SJSA1 (cell line): ENCODE measurements at places on chromosomes 6 and 20. TPM values are rescaled to one million over a fixed set of nuclear protein-coding genes. Genes with fewer than 3 reads are reported as not detected.

- no peak for DNase-seq
- H3K36me3 ChIP-seq = peaks cover 93% of the 10 kb centered on the region
- no peaks in the 10 kb centered on the region for H3K27me3 ChIP-seq
- no peak overlapping the region for H3K27ac ChIP-seq
Observed at GRCh38 chr6:161108916-161109315, 117.3 kb downstream of the MAP3K4 start.

GRCh38 chr6:38651121-38651784 is 11.5 kb upstream of the BTBD9 start:
- no peaks in the 10 kb centered on the region for H3K27me3 ChIP-seq
- no peak overlapping the region for H3K4me3 ChIP-seq
- no peak overlapping the region for H3K27ac ChIP-seq
- no peaks in the 10 kb centered on the region for H3K36me3 ChIP-seq
- peaks cover 2% of the 10 kb centered on the region for H3K4me1 ChIP-seq

HLA-DQB1 gene
- total RNA-seq = not detected in 2 replicates

NMBR gene
- total RNA-seq = not detected in 2 replicates

DNA sequence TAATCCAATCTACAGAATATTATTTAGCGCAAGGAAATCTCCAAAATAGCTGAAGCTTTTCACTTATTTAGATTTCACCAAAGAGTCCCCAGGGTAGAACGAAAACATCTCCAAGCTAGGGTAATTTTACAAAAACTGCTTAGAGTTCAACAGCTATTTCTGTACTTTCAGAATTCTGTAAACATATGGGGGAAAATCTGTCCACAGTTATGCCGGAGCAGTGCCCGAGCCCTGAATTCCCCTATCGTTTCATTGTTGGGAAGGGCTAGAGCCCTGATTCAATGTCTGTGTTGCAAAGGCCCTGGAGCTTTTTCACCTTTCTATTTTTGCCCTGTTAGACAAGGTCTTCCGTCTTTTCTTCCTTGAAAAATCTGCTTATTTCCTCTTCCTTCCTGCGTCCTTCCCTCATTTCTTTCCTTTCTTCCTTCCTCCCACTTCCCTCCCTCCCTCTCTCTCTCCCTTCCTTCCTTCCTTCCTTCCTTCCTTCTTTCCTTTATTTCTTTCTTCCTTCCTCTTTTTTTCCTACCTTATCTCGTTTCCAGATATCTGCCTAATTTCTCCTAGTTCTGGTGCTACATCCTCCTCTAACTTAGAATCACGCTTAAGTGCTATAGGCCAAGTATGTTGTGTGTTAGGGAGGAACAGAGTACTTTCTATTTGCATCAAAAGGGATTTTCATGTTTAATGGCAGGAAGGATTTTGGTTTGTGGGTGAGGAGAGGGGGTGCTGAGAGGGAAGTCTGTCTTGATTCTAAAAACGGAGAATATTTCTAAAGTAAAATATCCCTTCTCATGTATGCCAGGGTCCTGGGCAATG is 122.5 kb upstream of the BMP2 start:
- no peaks in the 10 kb centered on the region for H3K36me3 ChIP-seq
- 0 out of 2 replicates have a peak, but pooled peaks cover 5% of the 10 kb centered on the region for H3K27me3 ChIP-seq
- no peak overlapping the region for H3K27ac ChIP-seq
- H3K4me1 ChIP-seq = no peaks in the 10 kb centered on the region
- no peak for DNase-seq
- no peak overlapping the region for H3K4me3 ChIP-seq

DNA sequence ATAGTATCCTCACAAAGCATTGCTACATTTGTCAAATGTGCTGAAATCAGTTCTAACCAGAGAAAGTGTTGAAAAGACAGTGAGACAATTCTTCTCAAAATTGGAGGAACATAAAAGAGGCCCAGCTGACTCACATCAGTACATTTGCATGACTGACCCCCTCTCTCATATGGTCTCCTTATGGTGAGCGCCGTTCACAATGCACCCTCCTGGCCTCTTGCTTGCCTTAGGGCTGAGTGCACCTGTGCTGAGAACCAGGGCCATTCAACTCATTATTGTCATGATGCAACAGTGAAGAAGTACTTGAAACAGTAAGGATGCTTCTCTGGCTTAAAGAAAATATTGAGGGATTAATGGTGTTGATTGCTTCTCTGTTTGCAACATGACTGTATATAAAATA is 375.2 kb upstream of the AGPAT4 start:
- H3K4me1 ChIP-seq = no peaks in the 10 kb centered on the region; the same call in 1 of the 2 replicates
- no peak overlapping the region for H3K4me3 ChIP-seq
- no peak for DNase-seq
- no peak overlapping the region for H3K27ac ChIP-seq
- no peaks in the 10 kb centered on the region for H3K27me3 ChIP-seq

DNA sequence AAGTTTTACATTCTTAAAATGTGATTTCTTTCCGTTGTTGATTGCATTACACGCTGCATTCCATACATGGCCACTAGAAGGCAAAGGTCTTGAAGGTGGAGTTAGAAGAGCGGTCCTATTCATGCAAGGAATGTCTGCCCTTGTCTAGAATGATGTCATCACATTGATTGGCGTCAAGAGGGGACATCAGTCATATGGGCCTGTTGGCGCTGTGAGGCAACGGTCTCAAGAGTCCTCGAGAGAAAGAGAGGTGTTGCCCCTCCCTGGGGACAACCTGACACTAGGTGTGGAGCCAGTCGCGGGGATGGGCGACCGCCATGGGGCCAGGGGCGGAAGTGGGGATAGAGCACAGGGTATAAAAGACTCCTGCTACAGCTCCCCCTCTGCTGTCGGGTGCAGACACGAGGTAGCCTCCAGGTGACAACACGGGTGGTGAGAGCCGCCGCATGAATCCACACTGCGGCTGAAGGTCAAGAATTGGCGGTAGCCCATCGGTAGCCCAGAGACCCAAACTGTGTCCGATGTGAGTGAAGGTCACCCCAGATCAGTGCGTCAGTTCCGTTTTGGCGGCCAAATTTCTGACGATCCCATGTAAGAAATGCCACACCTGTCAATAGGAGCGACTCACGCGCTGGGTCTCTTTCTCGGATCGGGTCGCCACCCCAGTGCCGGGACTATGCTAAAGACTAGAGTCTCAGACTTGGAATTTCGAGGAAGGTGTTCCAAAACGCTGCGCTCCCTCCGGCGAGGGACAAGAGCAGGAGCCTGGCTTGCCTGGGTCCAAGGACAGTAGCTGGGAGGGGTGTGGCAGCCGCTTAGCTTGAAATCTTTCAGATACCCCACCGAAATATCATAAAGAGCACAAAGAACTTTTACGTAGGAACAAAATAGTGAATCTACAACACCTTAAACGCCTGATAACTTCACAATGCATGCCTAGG is 93.2 kb upstream of the ZNF184 start:
- H3K4me3 ChIP-seq = no peak overlapping the region
- no peaks in the 10 kb centered on the region for H3K36me3 ChIP-seq
- 0 out of 2 replicates have a peak, but pooled peaks cover 3% of the 10 kb centered on the region for H3K27me3 ChIP-seq
- H3K4me1 ChIP-seq = no peaks in the 10 kb centered on the region

- H3K27ac ChIP-seq = no peak overlapping the region
- no peak overlapping the region for H3K4me3 ChIP-seq
- no peak for DNase-seq
- H3K36me3 ChIP-seq = no peaks in the 10 kb centered on the region
Observed at GRCh38 chr6:168499045-168499650, 58.2 kb downstream of the SMOC2 start.

DNA sequence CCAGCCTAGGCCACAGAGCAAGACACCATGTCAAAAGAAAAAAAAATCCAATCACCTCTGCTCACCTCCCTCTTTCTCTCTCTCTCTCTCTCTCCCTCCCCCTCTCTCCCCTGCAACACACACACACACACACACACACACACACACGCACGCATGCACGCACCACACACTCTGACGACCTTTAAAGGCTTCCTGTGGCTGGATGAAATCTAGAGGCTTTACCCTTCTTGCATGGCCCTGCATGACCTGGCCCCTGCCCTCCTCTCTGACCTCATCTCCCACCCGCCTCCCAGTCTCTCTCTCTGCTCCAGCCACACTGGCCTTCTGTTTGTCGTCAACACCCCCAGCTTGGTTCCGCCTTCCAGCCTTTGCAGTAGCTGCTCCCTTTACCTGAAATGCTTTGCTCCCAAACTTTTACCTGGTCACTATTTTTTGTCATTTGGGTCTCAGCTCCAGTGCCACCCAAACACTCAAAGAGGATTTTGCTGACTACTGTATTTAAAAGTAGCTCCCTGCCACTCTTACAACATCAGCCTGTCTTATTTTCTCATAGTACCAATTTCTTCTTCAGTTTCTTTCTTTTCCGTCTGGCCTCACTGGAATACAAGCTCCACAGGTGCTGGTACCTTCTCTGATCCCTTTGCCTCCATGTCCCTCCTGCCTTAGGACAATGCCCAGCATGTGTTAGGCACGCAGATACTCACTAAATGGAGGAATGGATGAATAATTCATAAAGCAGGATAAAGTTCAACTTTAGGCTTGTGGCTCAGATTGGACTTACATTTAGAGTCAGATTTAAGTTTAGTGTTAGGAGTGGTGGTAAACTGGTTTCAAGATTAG is 4.3 kb upstream of the LTA start:
- H3K4me1 ChIP-seq = peaks cover 11% of the 10 kb centered on the region
- no peak for DNase-seq
- no peak overlapping the region for H3K4me3 ChIP-seq
- H3K36me3 ChIP-seq = no peaks in the 10 kb centered on the region

- H3K4me3 ChIP-seq = no peak overlapping the region
- no peaks in the 10 kb centered on the region for H3K36me3 ChIP-seq
- no peak for DNase-seq
- H3K27ac ChIP-seq = no peak overlapping the region
- peaks cover 38% of the 10 kb centered on the region for H3K4me1 ChIP-seq
Observed at GRCh38 chr6:10314163-10314955, 100.5 kb downstream of the TFAP2A start.

- no peaks in the 10 kb centered on the region for H3K27me3 ChIP-seq
- H3K4me1 ChIP-seq = no peaks in the 10 kb centered on the region
- no peak overlapping the region for H3K27ac ChIP-seq
- no peak for DNase-seq
- H3K36me3 ChIP-seq = no peaks in the 10 kb centered on the region
Observed at GRCh38 chr6:158834675-158835385, 15.7 kb upstream of the EZR start.

DNA sequence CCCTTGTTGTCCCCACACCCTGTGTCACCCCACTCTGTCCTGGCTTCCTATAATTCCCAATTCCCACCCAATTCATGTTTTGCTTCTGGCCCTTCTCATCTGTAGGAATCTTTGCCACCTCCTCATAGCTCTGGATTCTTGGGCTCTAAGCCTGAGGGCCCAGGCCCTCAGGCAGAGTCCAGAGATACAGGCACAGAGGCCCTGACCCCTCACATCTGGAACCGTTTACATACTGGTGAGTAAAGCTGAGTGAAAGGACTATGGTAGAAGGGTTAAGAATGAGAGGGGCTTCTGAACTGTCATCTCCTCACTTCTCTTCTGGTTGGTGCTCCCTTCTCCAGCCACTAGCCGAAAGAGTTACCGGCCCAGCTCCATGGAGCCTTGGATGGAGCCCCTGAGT is 13.6 kb downstream of the PRRC2A start:
- no peaks in the 10 kb centered on the region for H3K4me1 ChIP-seq
- no peak overlapping the region for H3K4me3 ChIP-seq
- peaks cover 97% of the 10 kb centered on the region for H3K36me3 ChIP-seq

DNA sequence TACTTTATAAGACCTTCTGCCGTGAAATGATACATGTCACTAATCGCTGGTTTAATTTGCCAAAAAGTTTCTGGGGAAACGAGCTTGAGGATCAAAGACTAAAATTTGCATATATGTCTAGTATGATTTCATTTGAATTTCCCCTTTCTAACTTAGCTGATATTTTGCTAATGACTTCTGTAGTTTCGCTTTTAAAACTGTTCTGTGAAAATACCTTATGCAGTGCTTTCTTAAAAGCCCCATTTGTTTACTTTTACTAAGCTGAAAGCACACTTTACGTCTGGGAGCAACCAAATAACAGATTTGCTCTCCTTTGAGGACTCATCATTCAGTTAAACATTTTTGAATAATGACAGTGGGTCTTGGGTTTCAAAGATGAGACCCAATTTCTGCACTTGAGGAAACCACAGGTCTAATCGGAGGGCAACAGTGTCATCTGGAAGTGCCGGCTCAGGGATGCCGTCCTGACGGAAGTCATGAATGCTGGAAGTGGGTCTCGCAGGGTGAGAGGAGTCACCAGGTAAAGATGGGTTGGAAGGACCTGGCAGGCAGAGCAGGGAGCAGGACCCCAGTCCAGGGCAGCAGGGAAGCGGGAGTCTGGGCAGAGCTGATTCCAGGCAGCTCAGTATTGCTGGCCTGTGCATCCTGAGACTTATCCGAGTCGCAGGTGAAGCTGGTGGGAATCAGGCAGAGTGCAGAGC is 33.2 kb downstream of the PLEKHG1 start:
- H3K27me3 ChIP-seq = 0 out of 2 replicates have a peak, but pooled peaks cover 2% of the 10 kb centered on the region
- no peak for DNase-seq
- H3K4me1 ChIP-seq = no peaks in the 10 kb centered on the region
- H3K4me3 ChIP-seq = no peak overlapping the region

DNA sequence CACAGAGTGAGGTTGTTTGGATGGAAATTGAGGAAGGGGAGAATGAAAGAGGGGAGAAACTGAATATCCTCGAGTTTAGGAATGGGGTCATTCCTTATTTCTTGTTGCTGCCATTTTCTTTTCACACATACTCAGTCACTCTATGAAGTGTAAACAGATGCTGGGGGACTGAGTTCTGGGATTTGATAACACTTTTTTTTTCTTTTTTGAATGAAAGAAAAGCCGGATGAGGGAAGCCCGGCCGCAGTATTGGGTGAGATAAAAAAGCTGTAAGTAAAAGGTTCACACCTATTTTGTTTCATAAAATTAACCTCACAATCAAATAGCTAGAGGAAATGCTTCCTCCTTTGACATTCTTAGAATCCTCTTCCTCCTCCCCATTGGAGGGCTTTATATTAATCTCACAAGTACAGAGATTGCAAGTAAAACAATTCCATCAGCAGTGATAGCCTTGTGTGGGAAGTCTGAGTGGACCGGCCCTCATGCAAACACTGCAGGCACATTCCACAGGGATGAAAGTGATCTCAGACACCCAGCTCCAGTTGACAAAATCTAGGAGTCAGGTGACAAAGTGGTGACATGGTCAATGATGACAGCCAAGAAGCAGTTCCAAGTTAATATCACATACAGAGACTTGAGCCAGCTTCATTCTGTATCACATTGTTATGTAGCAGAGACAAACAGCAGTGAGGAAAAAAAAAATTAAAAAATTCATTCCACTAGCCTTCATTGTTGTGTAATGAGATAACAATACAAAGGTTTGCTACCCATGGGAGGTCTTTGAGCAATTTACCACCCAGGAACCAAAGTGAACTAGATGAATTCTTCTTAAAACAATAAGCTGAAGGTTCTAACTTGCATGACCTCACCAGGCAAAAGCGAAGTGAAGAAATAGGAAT is 391.1 kb upstream of the HSF2 start:
- DNase-seq = peak; percentile 93
- no peaks in the 10 kb centered on the region for H3K27me3 ChIP-seq
- no peak overlapping the region for H3K4me3 ChIP-seq
- peaks cover 54% of the 10 kb centered on the region for H3K4me1 ChIP-seq
- H3K36me3 ChIP-seq = no peaks in the 10 kb centered on the region

DNA sequence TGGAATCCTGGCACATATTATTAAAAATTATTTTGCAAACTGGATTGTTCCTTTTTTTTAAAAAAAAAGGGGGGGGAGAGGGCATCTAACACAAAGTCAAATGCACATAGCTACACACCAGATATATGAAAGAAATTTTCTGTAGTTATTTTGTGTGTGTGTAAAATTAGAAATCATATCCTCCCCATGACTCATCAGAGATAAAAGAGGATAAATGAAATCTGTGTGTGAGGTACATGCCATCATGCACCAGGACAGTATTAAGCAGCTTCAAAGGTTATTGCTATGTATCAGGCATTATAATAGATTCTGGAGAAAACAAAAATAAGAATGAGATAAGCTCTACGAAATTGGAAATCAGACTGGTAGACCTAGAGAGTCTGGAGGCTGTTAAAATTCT is 5.2 kb downstream of the BTBD9 start:
- DNase-seq = no peak
- H3K27ac ChIP-seq = no peak overlapping the region
- peaks cover 1% of the 10 kb centered on the region; the same call in 1 of the 2 replicates for H3K36me3 ChIP-seq
- no peaks in the 10 kb centered on the region; the same call in 1 of the 2 replicates for H3K27me3 ChIP-seq
- H3K4me3 ChIP-seq = no peak overlapping the region
- peaks cover 7% of the 10 kb centered on the region; the same call in 1 of the 2 replicates for H3K4me1 ChIP-seq
